ENCODE measurements at places on chromosomes 1 and 21. TPM values are rescaled to one million over a fixed set of nuclear protein-coding genes. Genes with fewer than 3 reads are reported as not detected.
A peak's percentile ranks its signal among the peaks of the same experiment; 100 is the strongest.

LAMB3 gene
- total RNA-seq = 650 TPM

NCMAP gene
- total RNA-seq = 1.8 TPM

LCE2B gene
- not detected for total RNA-seq

HSPB7 gene
- total RNA-seq = not detected

S100B gene
- not detected for total RNA-seq

SPRR2A gene
- not detected for total RNA-seq

PDZK1IP1 gene
- not detected for total RNA-seq

TRIM58 gene
- total RNA-seq = 46.9 TPM

LCE1F gene
- not detected for total RNA-seq

TLCD4 gene
- total RNA-seq = 8.3 TPM

LRRC7 gene
- not detected for total RNA-seq

KCNE2 gene
- not detected for total RNA-seq

DNA sequence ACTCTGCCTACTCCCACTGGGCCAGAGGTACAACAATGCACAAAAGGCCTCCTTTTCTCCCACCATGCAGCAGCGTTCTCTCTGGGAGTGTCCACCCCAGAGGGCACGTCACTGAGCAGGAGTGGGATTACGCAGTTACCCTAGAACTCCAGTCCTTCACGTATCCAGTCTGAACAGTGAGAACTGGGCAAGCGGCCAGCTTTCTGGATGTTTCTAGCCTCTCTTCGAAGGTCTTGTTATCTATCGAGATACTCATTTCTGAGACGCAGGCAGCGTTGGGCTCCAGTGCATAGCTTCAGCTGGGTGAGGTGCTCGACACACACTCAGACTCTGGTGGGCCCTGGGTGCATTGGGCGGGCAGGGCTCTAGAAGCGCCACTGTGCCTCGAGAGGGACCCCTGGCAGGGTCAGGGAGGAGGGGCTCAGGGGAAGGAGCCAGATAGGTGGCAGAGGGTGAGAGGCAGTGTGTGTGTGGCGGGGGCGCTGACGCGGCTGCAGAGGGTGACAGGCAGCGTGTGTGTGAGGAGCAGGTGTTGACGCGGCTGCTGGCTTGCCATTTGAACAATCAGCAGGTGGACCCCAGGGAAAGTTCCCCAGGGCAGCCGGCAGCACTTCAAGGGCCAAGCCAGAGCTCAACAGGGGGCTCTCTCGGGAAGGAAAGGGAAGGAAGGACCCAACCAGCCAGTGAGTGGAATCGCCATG, 27.9 kb downstream of the PRDM15 start:
- no peak for DNase-seq

- DNase-seq = no peak
Measured at GRCh38 chr1:16021681-16022080, at the start of gene CLCNKA. Gene CLCNKA, plus strand, starts transcription at chr1:16022036. Its CDS starts 584 bp downstream, at chr1:16022620.

DNA sequence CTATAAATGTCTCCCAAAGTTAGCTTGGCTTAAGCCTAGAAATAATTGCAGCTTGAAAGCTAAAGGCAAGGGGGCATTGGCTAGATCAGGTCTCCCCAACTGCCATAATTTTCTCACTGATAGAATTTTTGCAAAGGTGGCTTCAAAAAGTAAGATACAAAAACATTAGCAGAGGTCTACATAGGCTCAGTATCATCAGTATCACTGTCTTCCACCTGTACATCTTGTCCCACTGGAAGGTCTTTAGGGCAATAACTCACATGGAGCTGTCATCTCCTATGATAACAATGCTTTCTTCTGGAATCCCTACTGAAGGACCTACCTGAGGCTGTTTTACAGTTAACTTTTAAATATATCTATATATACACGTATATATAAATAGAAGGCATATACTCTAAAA, 14.9 kb downstream of the OSBPL9 start:
- no peak for DNase-seq

- DNase-seq = peak; percentile 95
Measured at GRCh38 chr21:38819719-38820159, 14.0 kb downstream of the ETS2 start.

GRCh38 chr21:19368944-19369343, 965.4 kb upstream of the TMPRSS15 start:
- DNase-seq = no peak

GRCh38 chr1:76465030-76465429, 390.5 kb downstream of the ST6GALNAC3 start:
- no peak for DNase-seq

DNA sequence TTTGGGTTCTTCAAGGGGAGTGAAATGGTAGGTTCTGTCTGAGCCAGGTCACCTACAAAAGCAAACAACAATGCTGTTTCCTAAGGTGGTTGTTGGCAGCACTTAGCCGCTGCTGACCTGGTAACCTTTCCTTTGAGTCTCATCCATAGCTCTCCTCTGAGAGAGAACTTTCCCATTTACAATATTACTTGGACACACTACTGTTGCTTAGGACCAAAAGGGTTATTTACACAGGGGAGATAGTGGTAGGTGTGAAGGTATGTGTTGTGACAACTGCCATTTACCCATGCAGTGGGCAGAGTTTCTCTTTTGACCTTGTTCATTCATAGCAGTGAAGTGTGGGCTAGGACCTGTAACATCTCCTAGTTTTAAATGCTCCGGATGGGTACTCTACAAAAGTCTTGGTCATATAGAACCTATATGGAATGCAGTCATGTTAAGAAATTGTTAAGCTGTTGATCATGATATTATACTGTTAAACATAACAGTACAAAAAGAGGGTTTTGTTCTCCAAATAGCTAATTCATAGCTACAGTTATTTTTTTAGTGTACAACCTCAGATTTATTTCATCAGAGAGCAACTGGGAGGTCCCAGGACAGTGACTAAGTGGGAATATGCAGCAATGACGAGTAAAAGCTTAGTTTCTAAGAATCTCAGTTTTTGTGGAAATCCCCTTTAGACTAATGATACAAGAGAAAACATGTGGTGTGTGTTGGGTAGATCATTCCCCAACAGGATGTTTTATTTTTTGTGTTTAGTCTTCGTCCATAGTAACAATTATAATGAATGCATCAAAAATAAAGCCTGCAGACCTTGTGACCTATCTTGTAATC, 219.7 kb downstream of the NFIA start:
- DNase-seq = no peak

GRCh38 chr1:155871390-155871789, 12.0 kb downstream of the SYT11 start:
- DNase-seq = no peak

GRCh38 chr1:219533280-219533679, 79.6 kb downstream of the ZC3H11B start:
- no peak for DNase-seq

DNA sequence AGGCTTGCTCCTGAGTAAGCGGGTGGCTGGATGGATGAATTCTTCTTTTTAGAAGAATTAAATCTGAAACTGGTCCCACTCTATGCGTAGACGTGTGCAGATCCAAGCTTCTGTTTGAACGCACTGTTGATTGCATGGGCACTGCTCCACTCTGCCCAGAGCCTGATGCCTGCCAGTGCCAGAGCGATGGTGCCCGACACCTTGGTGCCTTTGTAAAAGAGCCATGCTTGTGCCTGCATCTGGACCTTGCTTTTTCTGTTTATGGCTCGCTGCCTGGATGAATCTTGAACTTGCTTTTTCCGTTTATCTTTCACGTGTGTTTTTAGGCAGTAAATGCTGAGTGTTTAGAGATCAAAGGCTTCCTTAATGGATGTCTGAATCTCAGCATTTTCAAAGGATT, 15.0 kb upstream of the PWP2 start:
- DNase-seq = no peak

DNA sequence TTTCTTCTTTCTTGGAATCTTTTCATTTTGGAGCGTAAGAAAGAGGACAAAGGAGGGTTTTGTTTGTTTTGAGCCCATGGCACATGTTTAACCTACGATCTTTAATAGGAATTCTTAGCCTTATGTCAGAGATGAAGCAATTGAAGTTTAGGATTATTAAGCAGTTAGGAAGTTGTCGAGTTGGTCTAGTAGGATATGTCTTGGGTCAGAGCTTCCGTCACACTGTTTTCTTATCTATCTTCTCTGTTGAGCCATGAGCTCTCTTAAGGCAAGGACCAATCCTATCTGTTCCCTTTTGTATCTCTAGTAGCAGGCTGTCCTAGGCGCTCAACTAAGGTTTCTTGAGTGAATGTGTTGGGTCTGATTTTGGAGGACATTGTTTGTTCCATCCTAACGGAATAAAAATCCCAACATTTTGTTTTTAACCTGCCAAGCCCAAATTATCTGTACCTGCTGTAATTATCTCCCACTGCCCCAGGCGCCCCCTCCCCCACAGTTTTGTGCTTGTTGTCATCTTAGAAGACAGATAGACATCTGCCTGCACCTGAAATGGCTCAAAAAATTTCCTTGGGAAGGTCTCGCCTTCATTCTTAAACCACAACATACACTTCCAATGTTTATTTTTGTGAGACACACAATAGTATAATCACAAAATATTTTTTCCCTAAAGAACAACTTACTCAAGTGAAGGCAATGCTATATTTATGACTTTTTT, 95.3 kb upstream of the GADD45A start:
- DNase-seq = no peak

GRCh38 chr1:157983787-157984186, 9.7 kb upstream of the KIRREL1 start:
- DNase-seq = no peak

DNA sequence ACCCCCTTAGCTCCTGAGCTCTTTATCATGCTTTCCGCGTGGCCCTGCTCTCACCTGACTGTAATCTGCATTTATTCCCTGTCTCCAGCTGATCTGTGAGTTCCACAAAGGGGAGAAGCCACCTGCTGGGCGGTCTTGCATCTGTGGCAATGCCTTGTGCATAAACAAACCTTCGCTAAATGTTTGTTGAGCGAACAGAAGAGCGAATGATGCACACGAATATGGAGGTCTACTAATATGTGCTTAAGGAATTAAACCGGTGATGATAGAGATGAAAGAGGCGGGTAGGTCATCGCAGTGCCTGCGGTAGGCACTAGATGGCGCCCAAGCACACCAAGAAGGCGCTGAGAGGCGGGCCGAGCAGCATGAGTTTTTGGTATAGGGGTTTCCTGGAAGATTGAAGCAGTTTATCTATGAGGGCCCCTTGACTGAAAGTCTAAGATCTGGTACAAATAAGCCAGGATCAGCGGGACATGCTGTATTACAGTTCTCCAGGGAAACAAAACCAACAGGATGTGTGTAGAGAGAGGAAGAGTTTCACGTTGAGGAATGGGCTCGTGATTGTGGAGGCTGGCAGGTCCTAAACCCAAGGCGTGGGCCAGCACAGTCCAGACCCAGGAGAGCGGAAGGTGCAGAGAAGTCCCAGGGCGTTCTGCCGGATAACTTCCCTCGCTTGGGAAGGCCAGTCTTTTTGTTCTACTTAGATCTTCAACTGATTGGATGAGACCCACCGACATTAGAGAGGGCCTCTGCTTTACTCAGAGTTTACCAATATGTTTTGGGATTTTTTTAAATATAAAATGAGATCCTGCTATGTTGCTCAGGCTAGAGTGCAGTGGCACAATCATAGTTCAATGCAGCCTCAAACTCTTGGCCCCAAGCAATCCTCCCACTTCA, 34.7 kb downstream of the TOMM20 start:
- DNase-seq = peak; percentile 73

DNA sequence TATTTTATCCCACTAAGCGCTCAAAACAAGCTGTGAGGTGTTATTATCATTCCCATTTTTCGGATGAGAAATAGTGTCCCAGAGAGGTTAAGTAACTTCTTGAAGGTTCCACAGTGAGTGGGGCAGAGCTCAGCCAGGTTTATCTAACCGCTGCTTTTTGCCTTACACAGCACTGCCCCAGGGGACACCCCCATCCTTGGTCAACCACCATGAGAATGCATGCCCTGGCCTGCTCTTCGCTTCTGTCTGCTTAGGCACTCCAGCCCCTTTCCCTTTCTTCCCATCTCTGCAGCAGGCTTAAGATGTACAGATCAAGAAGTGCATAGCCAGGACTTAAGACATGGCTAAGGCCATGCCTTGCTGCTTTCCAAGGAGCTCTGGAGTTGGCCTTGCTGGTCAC, 159.0 kb upstream of the CD34 start:
- no peak for DNase-seq

GRCh38 chr1:147834181-147834580, 68.4 kb upstream of the GJA8 start:
- DNase-seq = no peak

- DNase-seq = no peak
Measured at GRCh38 chr1:230399321-230400006, 26.7 kb downstream of the PGBD5 start.

GRCh38 chr1:165403835-165404482, 41.0 kb downstream of the RXRG start:
- peak; percentile 68 for DNase-seq

DNA sequence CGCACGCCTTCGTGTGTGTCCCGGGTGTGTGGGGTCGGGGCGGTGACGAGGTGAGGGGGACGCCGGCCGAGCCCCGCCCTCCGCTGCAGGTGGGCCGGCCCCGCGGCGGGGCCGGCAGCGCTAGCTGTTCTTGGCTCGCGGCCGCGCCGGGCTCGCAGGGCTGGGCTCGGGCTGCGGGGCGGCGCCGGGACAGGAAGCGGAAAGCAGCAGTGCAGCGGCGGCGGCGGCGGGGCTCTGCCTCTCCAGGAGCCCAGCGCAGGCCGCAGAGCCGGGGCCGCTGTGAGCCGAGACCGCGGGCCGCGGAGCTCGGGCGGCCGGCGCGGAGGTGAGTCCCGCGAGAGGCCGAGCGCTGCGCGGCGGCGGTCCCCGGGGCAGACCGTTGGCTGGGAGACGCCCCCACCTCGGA, at the start of gene VANGL1:
VANGL1 (plus strand) TSS at position 209 of the 406 bp plus-strand sequence. CDS start 9,444 bp downstream, outside the sequence.
- DNase-seq = peak; percentile 79

DNA sequence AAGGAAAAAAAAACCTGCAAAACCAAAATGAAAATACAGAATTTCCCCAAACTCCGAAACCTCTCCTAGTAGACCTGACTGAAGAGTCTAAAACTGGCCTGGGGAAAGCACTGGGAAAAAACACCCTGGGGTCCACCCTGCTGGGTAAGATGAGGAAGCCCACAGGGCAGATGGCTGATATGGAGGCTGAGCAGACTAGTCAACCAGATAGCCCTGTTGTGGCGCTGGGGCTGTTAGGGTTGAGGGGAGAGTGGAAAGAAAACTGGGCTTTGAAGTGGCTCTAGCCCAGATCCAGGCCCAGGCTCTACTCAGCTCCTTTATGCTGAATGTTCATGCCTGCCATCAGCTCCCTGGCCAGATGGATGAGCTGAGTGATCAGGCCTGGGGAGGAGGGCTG, 6.8 kb upstream of the SLAMF1 start:
- no peak for DNase-seq

- no peak for DNase-seq
Measured at GRCh38 chr21:24290151-24290833, 1317.0 kb downstream of the MRPL39 start.

GRCh38 chr21:32004291-32004690, 131.5 kb downstream of the HUNK start:
- DNase-seq = no peak

- DNase-seq = peak; percentile 51
Measured at GRCh38 chr1:99527078-99527477, 118.8 kb upstream of the PALMD start.

- no peak for DNase-seq
Measured at GRCh38 chr1:8541961-8542521, 224.1 kb downstream of the SLC45A1 start.

GRCh38 chr1:56639211-56639610, 5.9 kb upstream of the PRKAA2 start:
- no peak for DNase-seq
